Lower lobe of right lung (tissue), 2 donors: ENCODE measurements at places on chromosomes 6 and 20. TPM values are rescaled to one million over a fixed set of nuclear protein-coding genes. Genes with fewer than 3 reads are reported as not detected.

DNA sequence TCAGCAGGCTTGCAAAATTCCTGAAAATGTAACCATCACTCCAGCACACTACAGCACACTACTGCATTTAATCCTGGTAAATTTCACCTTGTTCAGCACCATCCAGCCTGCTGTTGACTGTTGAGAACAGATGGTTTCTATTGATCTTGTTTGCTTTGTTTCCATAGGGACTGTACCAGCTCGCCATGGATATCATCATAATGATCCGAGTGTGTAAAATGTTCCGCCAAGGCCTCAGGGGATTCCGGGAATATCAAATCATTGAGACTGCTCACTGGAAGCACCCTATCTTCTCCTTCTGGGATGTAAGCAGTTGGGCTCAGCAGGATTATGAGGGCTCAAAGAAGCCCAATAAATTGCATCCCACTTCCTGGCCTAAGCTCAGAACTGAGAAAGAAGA is 4.1 kb downstream of the CNBD2 start:
- H3K4me1 ChIP-seq: no peaks in the 10 kb centered on the region
- H3K36me3 ChIP-seq: no peaks in the 10 kb centered on the region
- no peak overlapping the region for H3K4me3 ChIP-seq
- no peak for DNase-seq
- no peaks in the 10 kb centered on the region for H3K27me3 ChIP-seq

FHL5 gene
- 23.7 TPM for total RNA-seq

DNA sequence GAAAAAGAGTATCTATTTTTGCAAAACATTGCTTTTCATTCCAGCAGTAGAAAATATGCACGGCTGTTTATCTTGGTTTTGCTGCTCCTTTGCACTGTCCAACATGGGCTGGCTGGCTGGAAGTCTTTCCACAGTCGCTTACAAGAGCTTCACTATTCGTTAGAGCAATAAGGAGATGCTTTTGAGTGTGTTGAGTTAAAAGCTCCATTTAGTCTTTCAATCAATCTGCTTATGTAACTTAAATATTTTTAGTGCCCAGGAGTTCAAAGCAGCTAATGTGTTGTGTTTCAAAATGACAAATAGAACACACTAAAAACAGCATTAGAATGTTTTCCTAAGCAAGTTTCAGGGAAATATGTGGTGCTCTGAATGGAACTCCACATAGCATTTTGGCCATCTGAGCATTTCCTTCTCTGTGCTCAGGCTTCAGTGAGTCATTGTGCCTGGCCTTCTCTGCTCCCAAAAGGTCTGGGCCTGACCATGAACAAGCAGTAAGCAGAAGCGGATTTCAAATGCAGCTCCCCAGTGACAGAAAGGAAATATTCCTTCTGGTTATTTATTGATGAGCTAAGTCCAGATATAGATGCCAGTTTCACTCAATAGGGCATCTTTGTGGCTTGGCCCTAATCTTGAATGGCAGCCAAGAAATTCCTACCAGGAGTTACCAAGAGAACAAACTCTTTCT is 580.3 kb downstream of the TENT5A start:
- H3K36me3 ChIP-seq: no peaks in the 10 kb centered on the region
- DNase-seq: no peak
- H3K4me1 ChIP-seq: no peaks in the 10 kb centered on the region
- no peaks in the 10 kb centered on the region for H3K27me3 ChIP-seq
- peak overlapping the region; percentile 39 for H3K27ac ChIP-seq

KIAA0408 gene
- 55.1 TPM for total RNA-seq

DNA sequence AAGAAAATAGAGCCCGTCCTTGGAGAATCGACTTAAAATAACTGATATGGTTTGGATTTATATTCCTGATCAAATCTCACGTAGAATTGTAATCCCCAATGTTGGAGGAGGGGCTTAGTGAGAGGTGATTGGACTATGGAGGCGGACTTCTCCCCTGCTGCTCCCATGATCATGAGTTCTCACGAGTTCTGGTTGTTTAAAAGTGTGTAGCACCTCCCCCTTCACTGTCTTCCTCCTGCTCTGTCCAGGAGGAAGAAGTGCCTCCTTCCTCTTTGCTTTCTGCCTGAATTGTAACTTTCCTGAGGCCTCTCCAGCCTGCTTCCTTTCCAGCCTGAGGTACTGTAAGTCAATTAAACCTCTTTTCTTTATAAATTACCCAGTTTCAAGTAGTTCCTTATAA is 529.2 kb downstream of the HAO1 start:
- no peak overlapping the region for H3K4me3 ChIP-seq
- H3K36me3 ChIP-seq: no peaks in the 10 kb centered on the region
- H3K27ac ChIP-seq: no peak overlapping the region

DNA sequence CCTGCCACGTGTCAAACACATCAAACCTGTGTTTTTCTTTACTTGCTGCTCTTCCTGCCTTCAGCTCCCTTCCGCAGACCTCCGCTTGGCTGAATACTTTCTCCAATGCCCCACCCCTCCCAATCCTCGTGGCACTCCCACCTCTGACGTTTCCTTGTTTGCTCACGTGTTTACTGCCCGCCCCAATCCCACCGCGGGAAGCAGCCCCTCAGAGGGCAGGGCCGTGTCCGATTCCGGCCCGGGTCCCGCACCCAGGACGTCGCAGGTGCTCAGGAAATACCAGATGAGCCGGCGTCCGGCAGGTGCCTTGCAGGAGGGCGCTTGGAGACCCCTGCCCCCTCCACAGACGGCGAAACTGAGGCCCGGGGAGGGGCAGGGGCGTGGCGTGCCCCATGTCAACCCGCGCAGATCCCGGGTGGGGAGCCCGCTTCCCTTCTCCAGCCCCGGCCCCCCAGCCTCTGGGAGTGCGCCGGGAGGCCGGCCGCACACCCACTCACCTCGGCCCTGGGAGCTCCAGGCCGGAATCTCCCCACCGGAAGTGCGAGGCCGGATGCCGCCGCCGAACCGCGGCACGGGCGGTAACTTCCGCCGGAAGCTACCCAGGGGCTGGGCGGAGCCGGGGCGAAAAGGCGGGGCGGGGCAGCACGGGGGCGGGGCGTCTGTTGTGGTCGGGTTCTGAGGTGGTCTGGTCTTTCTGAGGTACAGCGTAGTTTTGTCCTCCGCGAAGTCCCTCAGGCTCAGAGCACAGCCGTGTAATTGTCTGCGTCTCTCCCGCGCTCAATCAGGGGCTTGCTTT is 42.3 kb downstream of the ELMO2 start:
- H3K27me3 ChIP-seq: no peaks in the 10 kb centered on the region
- peak overlapping the region; percentile 99 for H3K4me3 ChIP-seq
- peak overlapping the region; percentile 99 for H3K27ac ChIP-seq
- H3K36me3 ChIP-seq: peaks cover 53% of the 10 kb centered on the region
- H3K4me1 ChIP-seq: peaks cover 40% of the 10 kb centered on the region

DNA sequence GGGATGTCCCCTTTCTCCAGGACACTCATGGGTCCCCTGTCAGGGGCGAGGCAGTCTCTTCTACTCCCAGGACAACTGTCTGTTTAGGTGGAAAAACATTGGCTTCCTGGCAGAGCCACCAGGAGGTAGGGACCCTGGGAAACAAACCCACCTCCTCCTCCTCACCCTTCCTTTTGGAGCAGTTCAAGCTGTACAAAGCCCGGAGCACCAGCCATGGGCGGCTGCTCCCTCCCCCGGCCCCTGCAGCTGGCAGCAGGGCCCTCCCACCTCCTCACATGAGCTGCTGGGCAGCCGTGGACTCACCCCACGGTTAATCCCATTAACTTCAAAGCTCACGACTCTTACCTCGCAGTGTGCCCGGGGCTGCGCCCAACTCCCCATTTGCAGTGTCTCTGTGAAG is 48.6 kb downstream of the CDH4 start:
- H3K36me3 ChIP-seq: no peaks in the 10 kb centered on the region
- no peak overlapping the region for H3K27ac ChIP-seq
- no peaks in the 10 kb centered on the region for H3K27me3 ChIP-seq
- no peak overlapping the region for H3K4me3 ChIP-seq
- H3K4me1 ChIP-seq: no peaks in the 10 kb centered on the region

DNA sequence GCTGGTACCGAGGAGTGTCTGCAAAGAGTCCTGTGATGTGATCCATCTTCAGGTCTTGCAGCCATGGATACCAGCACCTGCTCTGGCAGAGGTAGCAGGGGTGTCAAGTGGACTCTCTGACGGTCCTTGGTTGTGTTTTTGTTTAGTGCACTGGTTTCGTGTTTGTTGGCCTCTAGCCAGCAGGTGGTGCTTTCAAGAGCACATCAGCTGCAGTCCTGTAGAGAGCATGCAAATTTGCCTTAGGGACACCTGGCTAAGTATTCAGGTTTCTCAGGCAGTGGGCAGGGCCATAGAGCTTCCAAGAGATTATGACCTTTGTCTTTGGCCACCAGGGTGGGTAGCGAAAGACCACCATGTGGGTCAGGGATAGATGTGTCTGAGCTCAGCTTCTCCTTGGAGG is 14.5 kb upstream of the RGS17 start:
- no peak overlapping the region for H3K4me3 ChIP-seq
- H3K27me3 ChIP-seq: no peaks in the 10 kb centered on the region
- H3K36me3 ChIP-seq: no peaks in the 10 kb centered on the region
- no peaks in the 10 kb centered on the region for H3K4me1 ChIP-seq
- DNase-seq: no peak

GRCh38 chr6:112218563-112218962 is 35.8 kb downstream of the LAMA4 start:
- H3K36me3 ChIP-seq: no peaks in the 10 kb centered on the region
- H3K4me1 ChIP-seq: peaks cover 59% of the 10 kb centered on the region
- no peak overlapping the region for H3K4me3 ChIP-seq
- DNase-seq: no peak

CD83 gene
- 25.0 TPM for total RNA-seq

INSM1 gene
- not detected for total RNA-seq

SAMD3 gene
- 5.5 TPM for total RNA-seq

EYS gene
- total RNA-seq: not detected

- no peak overlapping the region for H3K4me3 ChIP-seq
- peaks cover 27% of the 10 kb centered on the region for H3K4me1 ChIP-seq
- H3K36me3 ChIP-seq: no peaks in the 10 kb centered on the region
- H3K27me3 ChIP-seq: no peaks in the 10 kb centered on the region
Measured at GRCh38 chr20:5528261-5528660, 211.5 kb upstream of the PROKR2 start.

TBX18 gene
- total RNA-seq: 1.5 TPM

- no peak for DNase-seq
- H3K27ac ChIP-seq: no peak overlapping the region
- H3K4me3 ChIP-seq: no peak overlapping the region
- no peaks in the 10 kb centered on the region for H3K4me1 ChIP-seq
- no peaks in the 10 kb centered on the region for H3K27me3 ChIP-seq
Measured at GRCh38 chr20:60131375-60131774, 173.2 kb downstream of the CDH26 start.

GRCh38 chr6:83359638-83360037 is 71.2 kb downstream of the ME1 start:
- no peak overlapping the region for H3K4me3 ChIP-seq
- H3K4me1 ChIP-seq: no peaks in the 10 kb centered on the region
- H3K27me3 ChIP-seq: no peaks in the 10 kb centered on the region
- no peaks in the 10 kb centered on the region for H3K36me3 ChIP-seq

GRCh38 chr6:26594730-26595632 is 1.8 kb upstream of the ABT1 start:
- peak overlapping the region; percentile 94 for H3K27ac ChIP-seq
- H3K36me3 ChIP-seq: peaks cover 22% of the 10 kb centered on the region
- H3K4me1 ChIP-seq: peaks cover 19% of the 10 kb centered on the region

DNA sequence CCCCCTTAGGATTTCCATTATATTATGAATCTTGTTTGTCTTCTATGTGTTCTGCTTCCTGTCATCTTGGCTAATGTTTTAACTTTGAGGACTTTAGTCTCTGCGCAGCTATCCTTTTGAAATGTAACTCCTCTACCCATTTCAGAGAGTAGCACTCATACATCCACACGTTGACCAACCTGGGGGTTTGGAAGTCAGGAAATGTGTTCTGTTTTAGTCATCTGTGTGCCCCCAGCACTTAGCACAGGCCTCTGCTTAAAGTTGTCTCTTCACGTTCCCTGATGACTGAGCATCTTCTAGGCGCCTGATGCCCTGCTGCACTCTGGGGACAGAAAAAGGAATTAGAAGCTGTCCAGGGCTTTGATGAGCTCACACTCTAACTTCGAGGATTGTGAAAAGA is 47.9 kb downstream of the HMGN3 start:
- no peak overlapping the region for H3K27ac ChIP-seq
- H3K4me3 ChIP-seq: no peak overlapping the region
- DNase-seq: no peak
- H3K36me3 ChIP-seq: no peaks in the 10 kb centered on the region

ADGRF1 gene
- 9.9 TPM for total RNA-seq

GRCh38 chr6:136527831-136528230 is 22.4 kb downstream of the MAP7 start:
- no peak overlapping the region for H3K4me3 ChIP-seq
- DNase-seq: no peak
- H3K27me3 ChIP-seq: no peaks in the 10 kb centered on the region
- H3K27ac ChIP-seq: no peak overlapping the region

ADTRP gene
- 42.5 TPM for total RNA-seq

GRCh38 chr6:18241208-18242038 is 22.9 kb downstream of the DEK start:
- no peaks in the 10 kb centered on the region for H3K27me3 ChIP-seq
- H3K36me3 ChIP-seq: peaks cover 76% of the 10 kb centered on the region
- no peak for DNase-seq

GRCh38 chr20:40540166-40540565 is 148.9 kb downstream of the MAFB start:
- no peak overlapping the region for H3K27ac ChIP-seq
- no peak overlapping the region for H3K4me3 ChIP-seq
- no peaks in the 10 kb centered on the region for H3K4me1 ChIP-seq
- no peaks in the 10 kb centered on the region for H3K27me3 ChIP-seq
- no peaks in the 10 kb centered on the region for H3K36me3 ChIP-seq

ZKSCAN3 gene
- total RNA-seq: 8.8 TPM

DAAM2 gene
- total RNA-seq: 29.0 TPM
